ENCODE measurements at places on chromosomes 16 and 17.

DNA sequence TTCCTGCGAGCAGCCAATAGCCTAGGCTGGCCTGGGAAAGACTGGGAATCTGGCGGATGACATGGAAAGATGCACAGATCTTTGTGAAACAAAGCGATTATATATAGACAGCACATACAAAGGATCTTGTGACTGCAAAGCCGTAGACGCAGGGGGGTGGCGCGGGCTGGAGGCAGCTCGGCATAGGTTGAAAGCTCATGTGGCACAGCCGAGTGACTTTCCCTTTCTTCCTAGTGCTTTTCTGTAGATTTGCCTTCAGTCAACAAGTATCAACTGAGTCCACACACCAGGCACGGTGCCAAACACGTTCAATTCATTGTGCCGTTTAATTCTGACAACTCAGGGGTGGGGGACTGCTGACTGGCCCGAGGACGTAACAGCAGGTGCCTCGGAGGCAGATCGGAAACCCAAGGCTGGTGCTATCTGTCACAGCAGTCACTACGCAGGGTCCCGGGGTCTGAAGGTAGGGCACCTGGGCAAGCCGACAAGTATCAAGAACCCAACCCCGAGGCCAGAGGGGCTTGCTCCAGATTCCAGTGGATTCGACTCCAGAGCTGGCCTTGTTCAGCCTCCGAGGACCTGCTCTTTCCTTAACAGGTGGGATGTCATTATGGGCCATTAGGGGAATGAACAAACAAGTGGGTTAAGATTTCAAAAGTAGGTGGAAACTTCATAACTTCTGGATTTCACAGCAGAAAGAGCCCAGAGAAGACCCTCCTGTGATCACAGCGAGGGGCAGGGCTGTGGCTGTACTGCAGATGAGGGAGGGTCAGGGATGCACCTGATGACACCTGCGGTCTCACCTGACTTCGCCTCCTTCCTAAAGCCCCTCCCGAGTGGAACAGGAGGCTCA is 5.9 kb downstream of the PAM16 start:
- DNase-seq: no peak
- no peak overlapping the region for H3K4me3 ChIP-seq
- H3K36me3 ChIP-seq: peaks cover 58% of the 10 kb centered on the region
- no peaks in the 10 kb centered on the region for H3K4me1 ChIP-seq

GRCh38 chr16:7303052-7303610 is 29.5 kb upstream of the RBFOX1 start:
- no peaks in the 10 kb centered on the region for H3K36me3 ChIP-seq
- peak; percentile 49 for DNase-seq
- H3K27ac ChIP-seq: no peak overlapping the region
- no peaks in the 10 kb centered on the region for H3K4me1 ChIP-seq

DNA sequence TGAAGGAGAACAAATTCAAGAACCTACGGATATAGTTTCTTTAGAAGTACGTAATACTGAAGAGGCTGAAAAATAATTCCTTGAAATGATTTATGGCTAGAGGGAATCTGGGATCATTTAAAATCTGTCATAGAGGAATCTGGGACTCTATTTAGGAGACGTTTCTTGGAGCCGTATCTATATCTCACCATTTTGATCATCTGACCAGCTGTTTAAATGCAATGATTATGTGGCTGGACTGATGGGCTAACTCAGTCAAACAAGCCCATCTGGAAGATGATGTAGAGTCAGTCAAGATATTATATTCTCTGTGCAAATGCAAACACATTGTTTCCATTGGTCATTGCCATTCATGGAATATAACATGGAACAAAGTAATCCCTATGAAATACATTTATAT is 467.7 kb upstream of the ZFHX3 start:
- no peak overlapping the region for H3K27ac ChIP-seq
- no peak overlapping the region for H3K4me3 ChIP-seq
- no peaks in the 10 kb centered on the region for H3K36me3 ChIP-seq

- H3K27ac ChIP-seq: no peak overlapping the region
- H3K36me3 ChIP-seq: peaks cover 73% of the 10 kb centered on the region
- no peaks in the 10 kb centered on the region for H3K4me1 ChIP-seq
- no peaks in the 10 kb centered on the region for H3K27me3 ChIP-seq
- no peak overlapping the region for H3K4me3 ChIP-seq
Measured at GRCh38 chr17:82565551-82565950, 46.0 kb downstream of the FOXK2 start.

GRCh38 chr17:7897090-7897489 is 8.5 kb downstream of the CHD3 start:
- DNase-seq: no peak
- no peak overlapping the region for H3K4me3 ChIP-seq
- H3K27me3 ChIP-seq: no peaks in the 10 kb centered on the region
- H3K36me3 ChIP-seq: peaks cover 16% of the 10 kb centered on the region
- H3K4me1 ChIP-seq: no peaks in the 10 kb centered on the region

GRCh38 chr17:1197781-1198490 is 18.2 kb upstream of the ABR start:
- H3K4me1 ChIP-seq: peaks cover 12% of the 10 kb centered on the region
- H3K36me3 ChIP-seq: no peaks in the 10 kb centered on the region
- no peaks in the 10 kb centered on the region for H3K27me3 ChIP-seq
- H3K27ac ChIP-seq: no peak overlapping the region
- DNase-seq: no peak

DNA sequence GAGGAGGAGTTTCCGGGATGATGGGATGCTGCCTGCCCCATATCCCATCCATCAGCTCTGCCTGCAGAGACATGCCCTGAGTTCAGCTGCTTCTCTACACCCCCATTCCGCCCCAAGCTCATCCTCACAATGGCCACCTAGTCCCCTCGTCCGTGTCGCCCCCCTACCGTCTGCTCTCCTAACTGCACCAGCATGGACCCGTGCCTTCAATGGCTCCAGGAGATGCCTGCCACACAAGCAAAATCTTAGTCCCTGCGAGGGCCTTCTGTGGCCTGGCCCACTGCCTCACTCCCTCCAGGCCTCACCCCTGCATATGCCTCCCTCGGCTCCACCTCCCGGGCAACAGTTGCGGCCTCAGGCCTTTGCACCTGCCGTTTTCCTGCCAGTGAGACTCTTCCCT is 1.8 kb upstream of the TELO2 start:
- H3K4me3 ChIP-seq: no peak overlapping the region
- peaks cover 24% of the 10 kb centered on the region for H3K36me3 ChIP-seq
- H3K27ac ChIP-seq: no peak overlapping the region
- H3K27me3 ChIP-seq: no peaks in the 10 kb centered on the region
- no peak for DNase-seq

DNA sequence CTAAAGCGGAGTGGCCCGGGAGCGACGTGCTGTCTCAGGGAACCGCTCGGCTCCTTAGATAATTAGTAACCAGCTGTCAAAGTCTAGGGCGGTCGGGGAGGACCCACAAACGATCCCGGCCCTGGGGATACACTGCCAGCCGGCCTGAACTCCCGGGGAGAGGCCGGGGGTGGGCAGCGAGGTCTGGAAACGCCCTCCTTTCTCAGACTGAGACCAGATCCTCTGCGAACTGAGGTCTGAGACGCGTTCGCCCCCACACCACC is 1.3 kb downstream of the HNF1B start:
- H3K4me1 ChIP-seq: peaks cover 9% of the 10 kb centered on the region
- H3K4me3 ChIP-seq: no peak overlapping the region
- H3K27me3 ChIP-seq: peaks cover 88% of the 10 kb centered on the region
- H3K36me3 ChIP-seq: no peaks in the 10 kb centered on the region

- peak; percentile 17 for DNase-seq
- peaks cover 94% of the 10 kb centered on the region for H3K27me3 ChIP-seq
- H3K4me1 ChIP-seq: no peaks in the 10 kb centered on the region
- H3K27ac ChIP-seq: no peak overlapping the region
- H3K36me3 ChIP-seq: no peaks in the 10 kb centered on the region
- no peak overlapping the region for H3K4me3 ChIP-seq
Measured at GRCh38 chr16:86511317-86512161, 1.2 kb downstream of the FOXF1 start.

- no peak overlapping the region for H3K4me3 ChIP-seq
- H3K27ac ChIP-seq: no peak overlapping the region
- peaks cover 6% of the 10 kb centered on the region for H3K36me3 ChIP-seq
- no peaks in the 10 kb centered on the region for H3K4me1 ChIP-seq
Measured at GRCh38 chr17:79174905-79175856, 100.6 kb downstream of the ENGASE start.

GRCh38 chr16:73322856-73323255 is 274.9 kb upstream of the ZFHX3 start:
- no peak for DNase-seq
- H3K4me3 ChIP-seq: no peak overlapping the region
- no peaks in the 10 kb centered on the region for H3K27me3 ChIP-seq

- no peak overlapping the region for H3K4me3 ChIP-seq
- peaks cover 14% of the 10 kb centered on the region for H3K4me1 ChIP-seq
- H3K36me3 ChIP-seq: no peaks in the 10 kb centered on the region
- peak; percentile 82 for DNase-seq
Measured at GRCh38 chr17:20992987-20993862, 49.6 kb downstream of the USP22 start.

GRCh38 chr17:72004611-72005331 is 116.0 kb upstream of the SOX9 start:
- no peak for DNase-seq
- H3K36me3 ChIP-seq: no peaks in the 10 kb centered on the region
- H3K4me3 ChIP-seq: no peak overlapping the region
- no peaks in the 10 kb centered on the region for H3K4me1 ChIP-seq

DNA sequence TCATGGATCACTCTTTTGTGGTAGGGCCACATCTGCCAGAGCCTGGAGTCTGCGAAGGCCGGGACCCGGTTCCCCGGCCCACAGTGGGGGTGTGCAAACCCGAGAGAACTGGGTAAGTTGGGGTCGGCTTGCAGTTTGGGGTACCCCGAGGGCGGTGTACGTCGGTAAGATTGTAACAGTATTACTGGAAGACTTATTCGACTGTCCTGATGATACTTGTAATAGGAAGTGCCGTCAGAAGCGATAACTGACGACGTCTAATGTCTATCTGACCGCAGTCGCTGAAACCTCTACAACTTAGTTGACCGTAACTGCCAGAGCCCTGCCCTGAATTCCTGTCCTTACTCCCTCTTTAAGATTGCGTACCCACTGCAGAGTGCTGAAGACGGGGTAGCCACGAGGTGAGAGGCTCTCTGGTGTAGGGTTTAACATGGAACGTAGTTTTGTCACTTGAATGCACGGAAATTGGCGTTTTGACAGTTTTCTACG is 24.0 kb downstream of the TRPV2 start:
- peak overlapping the region; percentile 93 for H3K4me3 ChIP-seq
- H3K27me3 ChIP-seq: peaks cover 4% of the 10 kb centered on the region
- no peak for DNase-seq
- H3K27ac ChIP-seq: no peak overlapping the region

GRCh38 chr16:25270577-25270976 is 12.9 kb upstream of the ZKSCAN2 start:
- no peaks in the 10 kb centered on the region for H3K27me3 ChIP-seq
- peaks cover 32% of the 10 kb centered on the region for H3K36me3 ChIP-seq
- DNase-seq: no peak
- H3K4me1 ChIP-seq: no peaks in the 10 kb centered on the region

- H3K27ac ChIP-seq: no peak overlapping the region
- no peak overlapping the region for H3K4me3 ChIP-seq
- DNase-seq: no peak
- H3K27me3 ChIP-seq: no peaks in the 10 kb centered on the region
- H3K36me3 ChIP-seq: no peaks in the 10 kb centered on the region
Measured at GRCh38 chr17:14772776-14773175, 471.9 kb downstream of the HS3ST3B1 start.

- no peaks in the 10 kb centered on the region for H3K36me3 ChIP-seq
- no peak for DNase-seq
- no peaks in the 10 kb centered on the region for H3K4me1 ChIP-seq
Measured at GRCh38 chr17:55584055-55584685, 72.9 kb upstream of the SMIM36 start.
